ENCODE measurements at places on chromosomes 12 and 14.
A peak's percentile ranks its signal among the peaks of the same experiment; 100 is the strongest.

DNA sequence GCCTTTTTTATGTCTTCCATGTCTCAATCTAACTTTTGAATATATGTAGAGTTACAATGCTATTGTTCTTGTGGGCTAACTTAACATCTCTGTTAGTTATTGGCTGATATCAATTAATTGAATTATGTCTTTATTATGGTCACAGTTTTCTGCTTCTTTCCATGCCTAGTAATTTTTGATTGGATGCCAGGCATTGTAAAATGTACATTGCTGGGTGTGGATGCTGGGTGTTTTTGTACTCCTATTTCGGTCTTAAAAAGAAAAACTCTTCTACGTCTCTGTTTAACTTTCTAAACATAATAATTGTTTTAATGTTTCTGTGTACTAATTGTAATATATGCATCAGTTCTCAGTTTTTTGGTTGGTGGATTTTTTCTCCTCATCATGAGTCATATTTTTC is 296.1 kb upstream of the PRICKLE1 start:
- no peak for DNase-seq

GRCh38 chr12:113048716-113049127 is 7.8 kb upstream of the DTX1 start:
- DNase-seq = peak; percentile 45

DNA sequence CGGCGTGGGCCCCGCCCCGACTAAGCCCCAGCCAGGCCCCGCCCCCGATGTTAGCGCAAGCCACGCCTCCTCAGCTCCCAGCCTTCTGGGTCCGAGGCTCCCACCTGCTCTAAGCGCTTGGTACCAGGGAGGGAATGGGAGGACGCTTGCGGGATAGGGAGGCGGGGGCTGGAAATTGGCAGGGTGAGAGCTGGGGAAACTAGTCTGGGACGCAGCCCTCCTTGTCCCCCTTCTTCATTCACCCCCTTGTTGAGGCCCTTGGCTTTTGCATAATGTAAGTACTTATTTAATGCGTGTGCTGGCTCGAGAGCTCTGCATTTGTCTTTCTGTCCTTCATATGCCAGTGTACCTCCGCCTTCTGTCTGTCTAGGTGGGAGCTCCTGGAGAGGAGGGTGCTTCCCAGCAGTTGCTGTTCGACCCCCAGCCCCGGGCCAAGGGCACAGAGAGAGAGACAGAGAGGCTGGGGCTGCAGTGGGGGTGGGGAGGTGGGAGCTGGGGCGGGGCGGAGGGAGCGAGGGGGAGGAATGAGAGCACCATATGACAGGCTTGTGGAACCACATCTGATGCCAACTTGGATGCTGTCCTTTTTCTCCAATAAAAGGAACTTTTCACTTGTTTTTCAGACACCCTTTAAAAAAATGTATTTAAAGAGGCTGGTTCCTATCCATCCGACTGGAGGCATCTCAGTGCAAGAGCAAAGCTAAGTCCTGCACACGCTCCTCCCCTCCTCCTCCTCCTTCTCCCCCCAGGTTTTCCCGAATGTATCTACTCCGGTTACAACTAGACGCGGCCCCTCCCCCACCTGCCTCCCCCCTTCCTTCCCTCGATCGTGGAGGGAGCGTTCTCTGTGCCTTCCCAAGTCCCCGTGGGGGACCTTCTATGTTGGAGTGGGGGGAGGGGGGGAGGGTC is 25.6 kb upstream of the MAP1LC3B2 start:
- DNase-seq = peak; percentile 68

- peak; percentile 50 for DNase-seq
These were observed 164.6 kb downstream of the TMEM117 start for GRCh38 chr12:44000309-44000952.

- DNase-seq = no peak
These were observed 52.0 kb downstream of the WSCD2 start for GRCh38 chr12:108181095-108181454.

- no peak for DNase-seq
These were observed 19.4 kb downstream of the ALDH6A1 start for GRCh38 chr14:74064883-74065282.

DNA sequence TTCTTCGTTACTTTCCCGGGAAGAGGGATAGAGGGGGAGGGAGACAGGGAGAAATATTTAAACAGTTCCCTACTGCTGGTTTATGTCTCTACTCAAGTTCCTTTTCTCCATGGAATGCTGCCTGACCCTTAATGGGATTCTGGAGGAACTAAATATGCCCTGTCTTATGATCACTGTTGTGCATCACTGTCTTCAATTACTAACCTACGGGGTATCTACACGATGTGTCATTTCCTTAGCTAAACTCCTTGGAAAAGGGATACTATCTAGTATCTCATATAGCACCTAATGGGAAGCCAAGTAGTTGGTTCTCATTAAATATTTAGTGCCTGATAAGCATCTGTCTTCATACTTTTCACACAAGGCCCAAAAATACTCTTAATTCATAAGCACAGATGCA is 37.5 kb upstream of the FBLN5 start:
- DNase-seq = peak; percentile 54

DNA sequence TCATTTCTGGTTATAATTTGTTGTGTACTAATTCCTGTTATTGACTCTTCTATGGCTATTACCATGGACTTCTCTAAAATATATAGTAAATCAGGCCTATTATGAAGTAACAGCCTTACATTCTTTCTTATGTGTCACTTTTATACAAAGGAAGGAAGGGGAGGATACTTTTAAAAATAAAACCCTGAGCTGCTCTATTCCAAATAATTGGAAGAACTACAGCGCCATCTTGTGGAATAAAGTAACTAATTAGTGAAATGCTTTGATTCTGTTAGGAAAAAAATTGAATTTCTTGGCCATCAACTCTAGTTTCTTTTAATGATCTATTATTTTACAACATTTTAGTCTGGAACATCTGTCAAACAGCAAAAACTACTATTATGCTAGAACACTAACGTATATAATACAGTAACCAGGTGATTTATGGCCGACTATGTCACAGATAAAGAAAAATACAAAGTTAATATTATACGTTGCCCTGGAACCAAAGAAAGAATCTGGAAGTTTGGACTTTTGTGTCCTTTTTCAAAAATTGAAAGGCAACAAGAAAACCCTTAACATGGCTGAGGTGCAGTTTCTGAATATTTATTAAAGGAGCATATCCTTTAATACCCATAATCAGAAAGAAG is 55.0 kb upstream of the NELL2 start:
- peak; percentile 70 for DNase-seq

- DNase-seq = no peak
These were observed 12.0 kb downstream of the ACVR1B start for GRCh38 chr12:51963477-51963876.

GRCh38 chr14:24416254-24416931 is 13.1 kb downstream of the CBLN3 start:
- DNase-seq = no peak

- DNase-seq = no peak
These were observed 32.4 kb downstream of the ABCD2 start for GRCh38 chr12:39587225-39587624.

GRCh38 chr14:49886523-49886922 is 6.4 kb upstream of the ARF6 start:
- DNase-seq = no peak

DNA sequence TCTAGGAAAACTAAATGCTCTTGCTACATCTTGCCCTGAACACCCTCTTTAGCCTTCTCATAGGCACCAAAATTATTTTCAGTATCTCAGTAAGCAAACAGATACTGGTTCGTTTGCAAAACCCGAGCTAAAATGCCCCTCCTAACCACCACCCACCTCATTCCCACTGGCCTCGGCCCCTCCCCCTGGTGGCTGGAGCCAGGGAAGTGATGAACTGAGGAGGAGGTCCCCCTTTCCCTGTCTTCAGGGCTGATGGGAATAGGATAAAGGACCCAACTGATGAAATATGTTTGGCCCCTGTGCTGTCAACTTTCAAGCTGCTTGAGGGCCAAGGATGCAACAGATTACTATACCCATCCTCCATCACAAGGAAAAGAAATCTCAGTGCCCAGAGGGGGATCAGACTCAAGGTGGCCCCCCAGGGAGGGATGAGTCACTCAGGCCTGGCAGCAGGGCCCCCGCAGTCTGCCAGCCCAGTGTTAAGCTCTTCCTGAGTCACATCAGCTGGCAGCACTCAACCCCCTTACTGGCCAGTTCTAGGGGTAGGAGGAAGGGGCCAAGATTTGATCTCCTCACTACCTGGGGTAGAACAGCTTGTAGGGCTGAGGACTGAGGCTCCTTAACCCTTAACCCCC is 1.7 kb downstream of the ANKRD52 start:
- DNase-seq = peak; percentile 67

GRCh38 chr12:68279227-68280054 is 26.0 kb upstream of the IL22 start:
- DNase-seq = peak; percentile 64

DNA sequence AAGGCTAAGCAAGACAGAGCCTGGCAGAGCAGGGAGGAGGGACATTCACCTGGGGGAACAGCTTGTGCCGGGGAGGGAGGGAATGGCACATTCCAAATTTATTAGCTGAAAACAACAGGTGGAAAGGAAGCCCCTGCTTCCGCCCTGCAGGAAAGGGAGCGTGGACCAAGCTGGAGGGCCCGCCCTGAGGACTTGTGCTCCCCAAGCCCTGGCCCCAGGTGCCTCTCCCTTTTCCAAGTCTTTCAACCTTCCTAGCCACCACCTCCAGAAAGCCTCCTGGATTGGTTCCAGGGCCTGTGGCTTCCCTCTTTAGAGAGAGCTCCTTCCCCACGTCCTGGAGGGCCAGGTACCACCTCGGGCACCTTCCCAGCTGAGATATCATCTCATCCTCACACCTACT is 2.7 kb downstream of the DEGS2 start:
- DNase-seq = no peak

DNA sequence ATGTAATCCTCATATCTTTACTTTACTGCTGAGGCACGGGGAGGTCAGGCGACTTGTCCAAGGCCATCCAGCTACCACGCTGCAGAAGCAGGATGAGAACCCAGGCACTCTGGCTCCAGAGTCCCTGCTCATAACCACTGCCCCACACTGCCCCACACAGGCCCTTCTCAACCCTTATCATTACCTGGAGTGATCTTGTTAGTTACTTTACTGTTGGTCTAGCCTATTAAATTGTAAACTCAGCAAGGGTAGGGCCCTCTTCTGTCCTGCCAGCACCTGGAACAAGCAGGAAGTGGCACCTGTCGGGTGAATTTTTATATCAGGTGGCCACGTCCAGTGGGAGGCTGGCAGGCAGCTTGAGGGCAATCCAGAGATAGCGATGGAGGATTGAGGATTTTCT is 12.2 kb downstream of the FAIM2 start:
- DNase-seq = no peak

- no peak for DNase-seq
These were observed 12.9 kb downstream of the ANKRD13A start for GRCh38 chr12:110012137-110012536.

GRCh38 chr12:11577658-11578260 is 71.7 kb upstream of the ETV6 start:
- peak; percentile 55 for DNase-seq

DNA sequence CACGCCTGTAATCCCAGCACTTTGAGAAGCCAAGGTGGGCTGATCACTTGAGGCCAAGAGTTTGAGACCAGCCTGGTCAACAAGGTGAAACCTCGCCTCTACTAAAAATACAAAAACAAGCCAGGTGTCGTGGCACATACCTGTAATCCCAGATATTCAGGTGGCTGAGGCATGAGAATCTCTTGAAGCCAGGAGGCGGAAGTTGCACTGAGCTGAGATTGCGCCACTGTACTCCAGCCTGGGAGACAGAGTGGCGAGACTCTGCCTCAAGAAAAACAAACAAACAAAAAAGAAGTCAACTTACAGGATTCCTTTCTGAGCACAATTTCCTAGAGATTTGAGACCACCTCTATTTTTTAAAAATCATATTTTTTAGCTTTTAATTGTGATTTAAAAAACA is 45.3 kb downstream of the DGLUCY start:
- DNase-seq = no peak

- DNase-seq = peak; percentile 96
These were observed 111.0 kb upstream of the HIF1A start for GRCh38 chr14:61584331-61584741.

DNA sequence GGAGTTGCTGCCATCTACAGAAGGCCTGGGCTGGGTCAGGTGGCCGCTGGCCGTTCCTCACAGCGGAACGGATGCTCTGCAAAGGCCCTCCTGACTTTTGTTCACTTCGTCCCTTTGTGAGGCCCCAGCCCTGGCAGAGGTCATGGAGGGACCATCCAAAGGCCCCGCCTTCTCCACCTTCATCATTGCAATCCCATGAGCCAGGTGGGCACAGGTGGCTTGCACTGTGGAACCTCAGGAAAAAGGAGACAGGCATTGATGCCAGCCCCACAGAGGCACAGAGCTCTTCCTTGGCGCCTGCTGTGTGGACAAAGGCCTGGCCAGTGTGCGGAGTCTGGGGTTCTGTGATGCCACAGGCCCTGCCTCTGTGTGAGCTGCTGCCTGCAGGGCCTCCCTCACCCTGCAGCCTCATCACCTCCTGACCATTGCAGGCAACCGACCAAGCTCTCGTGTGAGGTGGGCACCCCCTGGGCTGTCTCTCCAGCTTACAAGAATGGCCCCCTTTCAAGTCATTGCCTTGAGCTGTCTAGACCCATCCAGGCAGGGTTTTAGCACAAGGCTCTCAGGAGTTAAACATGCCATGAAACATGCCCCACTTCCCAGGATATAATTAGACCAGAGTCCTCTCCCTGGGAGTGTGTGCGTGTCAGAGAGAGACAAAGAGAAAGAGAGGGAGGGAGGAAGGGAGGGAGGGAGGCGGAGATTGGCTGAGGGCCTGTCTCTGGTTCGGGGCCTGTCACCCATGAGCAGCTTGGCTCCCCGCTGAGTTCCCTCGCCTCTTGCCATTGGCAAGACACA is 19.3 kb downstream of the NFKBIA start:
- peak; percentile 98 for DNase-seq

- no peak for DNase-seq
These were observed 14.7 kb downstream of the PRICKLE1 start for GRCh38 chr12:42574851-42575266.

GRCh38 chr12:131783915-131784541 is 44.2 kb upstream of the MMP17 start:
- peak; percentile 89 for DNase-seq

- DNase-seq = no peak
These were observed 13.8 kb downstream of the TAOK3 start for GRCh38 chr12:118358612-118359540.

- peak; percentile 28 for DNase-seq
These were observed 73.5 kb downstream of the LIN7A start for GRCh38 chr12:80864046-80864735.

DNA sequence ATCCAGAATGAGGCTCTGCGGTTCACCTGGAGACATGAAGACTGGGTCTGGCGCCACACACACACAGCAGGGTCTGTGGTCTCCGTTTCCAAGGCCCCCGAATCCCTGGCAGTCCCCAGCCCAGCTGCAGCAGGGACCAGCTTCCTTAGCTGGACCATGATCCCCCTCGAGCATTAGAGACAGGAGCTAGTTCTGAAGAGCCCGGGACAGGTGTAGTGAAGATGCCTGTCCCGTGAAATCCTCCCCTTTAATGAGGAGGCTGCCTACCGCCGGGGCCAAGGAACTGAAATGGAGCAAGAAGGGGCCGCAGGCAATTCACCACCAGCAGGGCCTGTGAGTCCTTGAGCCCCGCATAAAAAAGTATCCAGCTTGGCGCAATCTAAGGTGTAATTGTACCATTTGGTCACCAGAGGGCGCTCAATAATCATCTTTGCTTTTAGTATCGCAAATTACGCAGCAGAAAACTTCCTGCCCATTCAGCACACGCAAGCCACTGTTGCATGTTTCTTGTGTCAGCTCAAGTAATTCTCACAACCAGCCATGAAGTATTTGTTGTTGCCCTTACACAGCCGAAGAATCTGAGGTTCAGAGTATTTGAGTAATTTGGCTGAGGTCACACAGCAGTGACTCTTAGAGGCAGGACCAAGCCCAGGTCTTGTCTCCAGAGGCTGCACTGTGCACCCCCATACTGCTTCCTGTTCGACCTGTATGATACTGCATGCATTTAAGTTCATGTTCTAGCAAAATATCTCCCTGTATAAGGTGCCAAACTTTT is 54.3 kb upstream of the PPP2R5C start:
- peak; percentile 77 for DNase-seq
